ENCODE measurements at places on chromosomes 16 and 17. TPM values are rescaled to one million over a fixed set of nuclear protein-coding genes. Genes with fewer than 3 reads are reported as not detected.

GRCh38 chr16:86496262-86496928 is 13.9 kb upstream of the FOXF1 start:
- no peaks in the 10 kb centered on the region for H3K4me1 ChIP-seq
- no peak overlapping the region for H3K4me3 ChIP-seq
- H3K27me3 ChIP-seq: peaks cover 66% of the 10 kb centered on the region
- no peak overlapping the region for H3K27ac ChIP-seq
- no peak for DNase-seq

DNA sequence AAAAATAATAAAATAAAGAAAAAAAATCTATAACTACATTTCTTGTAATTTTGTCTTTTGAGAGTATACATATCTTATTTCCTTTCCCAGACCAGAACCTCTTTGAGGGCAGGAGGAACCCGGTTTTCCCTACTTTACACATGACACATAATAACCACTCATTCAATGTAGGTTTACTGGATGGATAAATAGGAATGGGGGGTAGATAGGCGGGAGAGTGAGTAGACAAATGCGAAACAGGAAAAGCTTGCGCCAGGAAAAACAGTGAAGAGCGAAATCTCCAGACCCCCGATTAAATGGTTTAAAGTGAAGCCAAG is 515 bp upstream of the GOSR2 start:
- peaks cover 2% of the 10 kb centered on the region for H3K27me3 ChIP-seq
- DNase-seq: no peak
- H3K27ac ChIP-seq: peak overlapping the region; percentile 100
- peaks cover 14% of the 10 kb centered on the region for H3K36me3 ChIP-seq

- no peaks in the 10 kb centered on the region for H3K4me1 ChIP-seq
- no peaks in the 10 kb centered on the region for H3K36me3 ChIP-seq
- H3K4me3 ChIP-seq: no peak overlapping the region
- H3K27ac ChIP-seq: no peak overlapping the region
These were observed 83.2 kb downstream of the C16orf78 start for GRCh38 chr16:49456763-49457162.

DNA sequence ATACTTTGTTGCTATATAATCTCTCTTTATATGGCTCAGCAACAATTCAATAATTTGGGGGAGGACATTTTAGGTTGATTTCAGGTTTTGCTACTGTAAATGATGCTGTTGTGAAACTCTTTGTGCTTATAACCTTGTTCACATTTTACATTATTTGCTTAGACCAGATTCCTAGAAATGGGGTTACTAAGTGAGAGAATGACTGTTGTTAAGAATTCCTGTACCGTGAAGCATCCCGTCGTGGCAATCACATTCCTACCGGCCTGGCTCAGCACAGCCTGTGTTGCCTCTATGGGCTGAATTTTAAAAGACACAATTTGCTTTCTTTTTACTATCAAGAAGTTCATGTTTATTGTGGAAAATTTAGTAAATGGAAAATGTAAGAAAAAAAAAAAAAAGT is 31.4 kb downstream of the B9D1 start:
- no peak overlapping the region for H3K4me3 ChIP-seq
- H3K4me1 ChIP-seq: no peaks in the 10 kb centered on the region
- H3K27me3 ChIP-seq: no peaks in the 10 kb centered on the region

- H3K36me3 ChIP-seq: peaks cover 67% of the 10 kb centered on the region
- no peak for DNase-seq
- no peak overlapping the region for H3K27ac ChIP-seq
- no peaks in the 10 kb centered on the region for H3K27me3 ChIP-seq
These were observed 165.3 kb upstream of the ZNF267 start for GRCh38 chr16:31708348-31708747.

Gene CTRB2
- not detected for total RNA-seq

DNA sequence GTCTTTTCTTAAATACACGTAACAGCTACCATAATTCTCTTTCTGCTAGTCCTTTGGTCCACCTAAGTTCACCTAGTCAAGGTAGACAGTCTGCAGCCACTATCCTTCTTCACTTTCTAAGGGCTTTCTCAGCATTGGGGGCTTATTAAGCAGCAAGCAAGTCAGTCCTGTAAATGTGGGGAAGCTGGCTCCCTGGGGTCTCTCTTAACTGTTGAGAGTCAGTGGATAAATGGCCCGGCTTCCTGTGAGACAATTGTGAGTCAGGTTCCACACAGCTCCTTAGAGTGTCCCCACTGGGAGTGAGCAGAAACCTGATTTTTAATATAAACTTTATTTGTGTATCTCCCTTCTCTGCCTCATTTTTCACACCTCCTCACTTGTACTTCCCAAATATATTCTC is 132.1 kb downstream of the CDH13 start:
- H3K36me3 ChIP-seq: no peaks in the 10 kb centered on the region
- no peak for DNase-seq
- H3K27ac ChIP-seq: no peak overlapping the region
- H3K27me3 ChIP-seq: no peaks in the 10 kb centered on the region
- H3K4me3 ChIP-seq: no peak overlapping the region

Gene VEZF1
- total RNA-seq: 40.5 TPM

- H3K27me3 ChIP-seq: peaks cover 3% of the 10 kb centered on the region
- H3K27ac ChIP-seq: no peak overlapping the region
- no peak overlapping the region for H3K4me3 ChIP-seq
- no peak for DNase-seq
- no peaks in the 10 kb centered on the region for H3K36me3 ChIP-seq
These were observed 5.0 kb upstream of the DUS1L start for GRCh38 chr17:82070611-82071010.

DNA sequence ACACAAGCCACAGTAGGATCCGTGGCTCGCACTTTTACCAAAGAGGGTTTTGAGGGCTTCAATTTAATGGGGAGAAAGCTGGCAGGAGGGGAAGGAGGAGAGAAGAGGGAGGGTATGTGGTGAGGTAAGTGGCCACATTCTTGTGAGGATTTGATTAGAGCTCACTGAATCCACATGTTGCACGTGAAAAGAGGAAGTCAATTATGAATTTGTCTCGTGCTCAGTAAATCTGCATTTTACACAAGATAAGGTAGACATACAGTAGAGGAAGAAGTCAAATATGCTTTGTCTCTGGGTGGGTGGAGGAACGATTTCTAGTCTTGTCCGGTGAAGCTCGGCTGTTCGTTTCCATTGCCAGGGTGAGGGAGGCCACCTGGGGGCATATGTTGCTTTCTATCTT is 862 bp downstream of the ZNF232 start:
- H3K36me3 ChIP-seq: peaks cover 62% of the 10 kb centered on the region
- H3K4me1 ChIP-seq: peaks cover 24% of the 10 kb centered on the region
- peak overlapping the region; percentile 85 for H3K4me3 ChIP-seq
- peak overlapping the region; percentile 79 for H3K27ac ChIP-seq
- DNase-seq: no peak
